Ovary (tissue), 10 donors: ENCODE measurements at places on chromosomes 7 and 10. TPM values are rescaled to one million over a fixed set of nuclear protein-coding genes. Genes with fewer than 3 reads are reported as not detected.

DNA sequence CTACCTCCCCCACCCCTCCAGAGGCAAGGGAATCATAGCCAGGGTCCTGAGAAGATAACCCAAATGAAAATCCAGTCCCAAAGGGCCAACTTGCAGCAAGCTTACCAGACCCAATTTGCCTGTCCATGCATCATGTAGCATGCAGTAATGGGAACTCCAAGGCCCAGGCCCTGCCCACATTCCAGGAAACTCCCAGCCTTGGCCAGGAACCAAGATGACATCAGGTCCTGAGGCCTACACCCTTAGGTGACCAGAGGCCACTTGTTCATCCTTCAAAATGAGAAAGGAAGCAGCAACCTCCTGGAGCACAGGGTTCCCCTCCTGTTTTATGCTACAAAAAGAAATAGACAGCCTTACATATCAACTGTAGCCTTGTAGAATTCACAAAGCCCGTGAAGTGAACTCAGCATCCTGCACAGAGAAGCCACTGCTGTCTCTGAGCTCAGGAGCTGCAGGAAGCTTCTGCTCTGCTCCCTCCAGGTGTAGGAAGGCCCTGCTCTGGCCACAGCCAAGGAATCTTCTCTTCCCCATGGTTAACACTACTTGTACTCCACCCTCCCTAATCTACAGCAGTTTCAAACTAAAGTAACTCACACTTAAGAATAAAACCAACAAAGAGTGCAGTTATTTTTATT is 30.3 kb upstream of the GRB10 start:
- no peaks in the 10 kb centered on the region for H3K27me3 ChIP-seq
- no peak overlapping the region for H3K4me3 ChIP-seq
- H3K36me3 ChIP-seq, result no peaks in the 10 kb centered on the region
- no peaks in the 10 kb centered on the region for H3K4me1 ChIP-seq

GRCh38 chr10:17735166-17735941 is 16.6 kb upstream of the TMEM236 start:
- H3K4me1 ChIP-seq, result no peaks in the 10 kb centered on the region
- no peaks in the 10 kb centered on the region for H3K27me3 ChIP-seq
- no peaks in the 10 kb centered on the region for H3K36me3 ChIP-seq

DNA sequence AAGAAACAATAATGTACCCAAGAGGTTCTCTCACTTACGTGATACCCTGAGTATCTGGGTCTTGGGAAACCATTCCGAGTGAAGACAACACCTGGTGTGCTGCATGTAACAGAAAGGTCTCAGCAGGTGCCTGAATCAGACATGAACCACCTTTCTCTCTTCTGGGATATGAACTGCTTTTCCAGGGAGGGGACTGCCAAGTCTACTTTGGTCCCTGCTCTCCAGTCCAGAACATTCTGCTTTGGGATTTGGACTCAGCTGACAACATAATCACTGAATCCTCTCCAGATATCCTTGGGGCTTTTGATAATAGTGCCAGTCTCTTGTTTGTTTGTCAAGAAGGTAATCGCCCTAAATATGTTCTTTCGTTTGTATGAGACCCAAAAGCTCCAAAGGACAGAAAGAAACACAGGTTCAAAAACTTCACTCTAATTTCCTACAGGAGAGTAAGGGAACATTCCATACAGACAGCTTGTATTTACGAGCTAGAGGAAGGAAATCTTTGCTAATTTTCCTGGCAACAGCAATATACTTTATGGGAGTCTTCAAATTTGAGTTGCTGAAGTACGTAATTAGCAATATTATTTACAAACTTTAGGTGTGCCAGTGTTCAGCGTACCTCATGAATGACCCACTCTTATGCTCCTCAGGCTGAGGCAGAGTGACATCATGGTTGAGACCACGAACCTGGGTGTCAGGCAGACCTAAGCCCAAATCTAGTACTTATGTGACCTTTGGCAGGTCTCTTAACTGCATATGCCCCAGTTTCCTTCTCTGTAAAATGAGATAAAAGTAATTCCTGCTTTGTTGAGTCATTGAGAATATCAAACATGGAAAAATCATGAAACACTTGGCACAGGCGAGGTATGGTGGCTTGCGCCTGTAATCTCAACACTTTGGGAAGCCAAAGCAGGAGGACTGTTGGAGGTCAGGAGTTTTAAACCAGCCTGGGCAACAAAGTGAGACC is 5.4 kb downstream of the ABLIM1 start:
- H3K27ac ChIP-seq, result no peak overlapping the region
- no peaks in the 10 kb centered on the region for H3K36me3 ChIP-seq
- no peak overlapping the region for H3K4me3 ChIP-seq
- no peak for DNase-seq
- H3K27me3 ChIP-seq, result no peaks in the 10 kb centered on the region

- H3K27me3 ChIP-seq, result no peaks in the 10 kb centered on the region
- no peaks in the 10 kb centered on the region for H3K36me3 ChIP-seq
- DNase-seq, result no peak
- H3K4me3 ChIP-seq, result no peak overlapping the region
Measured at GRCh38 chr10:132447446-132448247, 50.6 kb downstream of the PWWP2B start.

Gene PRSS37
- total RNA-seq, result not detected
